Activated effector memory CD4-positive, alpha-beta T cell treated with Interleukin-2 at 50 U/mL for 16 hours (primary cell): ENCODE measurements at places on chromosomes 6 and 20.
A peak's percentile ranks its signal among the peaks of the same experiment; 100 is the strongest.

DNA sequence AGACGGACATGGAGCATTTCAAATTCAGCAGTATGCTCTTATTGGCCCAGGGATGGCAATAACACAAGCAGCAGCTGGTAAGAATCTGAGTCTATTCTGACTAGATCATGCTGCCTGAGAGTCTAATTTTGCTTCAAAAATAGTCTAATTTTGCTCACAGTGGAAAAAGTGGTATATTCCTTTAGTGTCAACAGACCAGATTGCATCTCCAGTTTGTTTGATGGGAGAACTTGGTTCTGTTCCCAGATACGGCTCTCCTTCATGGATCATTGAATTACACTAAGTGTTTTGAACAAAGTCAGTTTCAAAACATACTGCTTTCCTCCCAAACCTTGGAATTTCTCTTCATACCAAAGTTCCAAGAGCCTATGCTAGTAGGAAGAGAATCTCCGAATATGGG is 586.1 kb downstream of the RNF144B start:
- no peak for DNase-seq

DNA sequence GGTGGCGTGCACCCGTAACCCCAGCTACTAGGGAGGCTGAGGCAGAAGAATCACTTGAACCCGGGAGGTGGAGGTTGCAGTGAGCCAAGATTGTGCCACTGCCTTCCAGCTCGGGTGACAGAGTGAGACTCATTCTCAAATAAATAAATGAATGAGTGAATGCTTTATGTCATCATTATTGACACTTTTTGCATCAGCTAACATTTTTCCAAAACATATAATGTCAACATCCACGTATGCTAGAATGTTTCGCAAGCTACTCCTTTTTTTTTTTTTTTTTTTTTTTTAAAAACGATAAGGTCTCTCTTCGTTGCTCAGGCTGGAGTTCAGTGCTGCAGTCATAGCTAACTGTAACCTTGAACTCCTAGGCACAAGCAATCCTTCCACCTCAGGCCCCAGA is 72.2 kb downstream of the SENP6 start:
- no peak for DNase-seq

DNA sequence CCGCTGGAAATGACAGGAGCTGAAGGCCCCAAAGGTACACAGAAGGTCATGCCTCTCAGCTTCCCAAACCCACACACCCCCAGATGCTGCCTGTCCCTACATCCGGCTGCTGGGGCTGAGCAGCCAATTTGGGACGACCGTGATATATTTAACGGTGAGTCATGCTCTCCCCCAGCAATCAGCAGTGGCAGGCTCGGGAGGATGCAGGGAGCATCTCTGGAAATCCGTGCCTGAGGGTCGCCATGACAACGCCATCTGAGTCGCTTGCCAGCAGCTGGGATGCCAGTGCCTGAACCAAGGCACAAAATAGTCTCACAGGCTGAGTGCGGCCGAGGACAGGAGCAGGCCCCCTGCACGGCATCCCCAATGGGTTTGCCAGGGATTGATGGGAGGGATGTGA is 57.9 kb downstream of the KCNB1 start:
- no peak for DNase-seq

DNA sequence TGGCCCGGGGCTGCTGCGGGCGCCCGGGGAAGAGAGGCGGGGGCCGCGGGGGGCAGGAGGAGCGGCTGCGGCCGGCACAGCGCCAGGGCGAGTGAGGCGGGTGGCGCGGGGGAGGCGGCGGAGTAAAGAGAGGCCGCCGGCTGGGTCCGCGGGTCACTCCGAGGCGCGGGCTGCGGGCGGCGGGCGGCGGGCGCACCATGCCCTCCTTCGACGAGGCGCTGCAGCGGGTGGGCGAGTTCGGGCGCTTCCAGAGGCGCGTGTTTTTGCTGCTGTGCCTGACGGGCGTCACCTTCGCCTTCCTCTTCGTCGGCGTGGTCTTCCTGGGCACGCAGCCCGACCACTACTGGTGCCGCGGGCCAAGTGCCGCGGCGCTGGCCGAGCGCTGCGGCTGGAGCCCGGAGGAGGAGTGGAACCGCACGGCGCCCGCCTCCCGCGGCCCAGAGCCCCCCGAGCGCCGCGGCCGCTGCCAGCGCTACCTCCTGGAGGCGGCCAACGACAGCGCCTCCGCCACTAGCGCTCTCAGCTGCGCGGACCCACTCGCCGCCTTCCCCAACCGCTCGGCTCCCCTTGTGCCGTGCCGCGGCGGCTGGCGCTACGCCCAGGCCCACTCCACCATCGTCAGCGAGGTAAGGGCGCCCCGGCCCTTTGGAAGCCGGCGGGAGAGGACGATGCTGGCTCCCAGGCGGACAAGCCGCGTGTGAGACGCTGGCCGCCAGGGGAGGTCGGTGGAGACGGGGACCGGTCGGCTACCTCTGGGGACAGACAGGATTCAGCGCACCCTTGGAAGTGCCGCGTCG is at the start of gene SLC22A3:
Gene SLC22A3, plus strand, starts transcription at position 156 of the 797 bp plus-strand sequence. Its CDS starts 42 bp downstream, at position 198.
- DNase-seq, result no peak

- DNase-seq, result no peak
These were observed 833 bp downstream of the RAB5IF start for GRCh38 chr20:36606158-36607066.

- no peak for DNase-seq
These were observed 92.5 kb downstream of the MAN1A1 start for GRCh38 chr6:119256978-119257462.

DNA sequence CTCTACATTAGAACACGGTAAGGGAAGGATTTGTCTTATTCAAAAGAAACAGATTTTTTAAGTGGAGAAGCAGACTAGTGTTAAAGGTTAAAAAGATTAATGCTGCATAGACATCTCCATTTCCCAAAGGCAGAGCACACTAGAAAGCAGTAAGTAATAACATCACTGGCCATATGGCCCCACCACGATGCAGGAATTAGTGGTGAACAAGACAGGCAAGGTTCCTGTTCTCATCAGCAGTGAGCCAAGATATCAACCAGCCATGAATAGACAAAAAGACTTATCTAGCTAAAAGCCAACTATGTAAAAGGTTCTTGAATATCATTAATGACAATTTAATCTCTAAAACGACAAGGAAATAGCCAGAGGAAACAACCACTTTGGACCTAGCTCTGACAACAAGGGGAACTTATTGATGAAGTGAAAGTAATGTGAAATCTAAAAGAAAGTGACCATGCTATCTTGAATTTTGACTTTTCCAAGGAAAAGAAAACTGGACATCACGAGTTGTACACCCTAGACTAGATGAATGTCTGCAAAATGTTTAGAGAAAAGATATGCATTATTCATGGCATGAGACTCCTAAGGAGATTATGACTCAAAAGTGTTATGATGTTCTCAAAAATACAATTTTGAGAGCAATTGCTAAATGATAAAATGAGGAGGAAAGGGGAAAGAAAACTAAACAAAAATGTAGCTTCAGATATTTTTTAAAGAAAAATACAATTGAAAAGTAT is 157.9 kb upstream of the STXBP5 start:
- no peak for DNase-seq

GRCh38 chr6:93259332-93259731 is 160.0 kb downstream of the EPHA7 start:
- DNase-seq, result no peak

DNA sequence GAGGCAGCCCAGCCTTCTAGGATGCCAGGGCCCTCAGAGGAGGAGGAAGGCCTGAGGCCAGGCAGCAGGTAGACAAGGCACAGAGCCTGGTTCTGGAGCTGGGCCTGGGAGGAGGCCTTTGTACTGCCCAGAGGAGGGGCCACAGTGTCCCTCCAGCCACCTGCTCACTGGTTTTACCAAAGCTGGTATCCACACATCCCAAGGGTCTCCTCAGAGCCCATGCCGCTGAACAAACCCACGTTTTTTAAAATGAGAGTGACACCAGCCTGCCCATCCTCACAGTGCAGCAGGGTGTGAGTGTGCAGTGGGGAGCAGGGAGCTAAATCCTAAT is 162.7 kb downstream of the LY86 start:
- DNase-seq, result no peak

- DNase-seq, result no peak
These were observed 23.3 kb upstream of the OSTM1 start for GRCh38 chr6:108097882-108098281.

GRCh38 chr6:51817832-51818231 is 269.6 kb downstream of the PKHD1 start:
- DNase-seq, result no peak

DNA sequence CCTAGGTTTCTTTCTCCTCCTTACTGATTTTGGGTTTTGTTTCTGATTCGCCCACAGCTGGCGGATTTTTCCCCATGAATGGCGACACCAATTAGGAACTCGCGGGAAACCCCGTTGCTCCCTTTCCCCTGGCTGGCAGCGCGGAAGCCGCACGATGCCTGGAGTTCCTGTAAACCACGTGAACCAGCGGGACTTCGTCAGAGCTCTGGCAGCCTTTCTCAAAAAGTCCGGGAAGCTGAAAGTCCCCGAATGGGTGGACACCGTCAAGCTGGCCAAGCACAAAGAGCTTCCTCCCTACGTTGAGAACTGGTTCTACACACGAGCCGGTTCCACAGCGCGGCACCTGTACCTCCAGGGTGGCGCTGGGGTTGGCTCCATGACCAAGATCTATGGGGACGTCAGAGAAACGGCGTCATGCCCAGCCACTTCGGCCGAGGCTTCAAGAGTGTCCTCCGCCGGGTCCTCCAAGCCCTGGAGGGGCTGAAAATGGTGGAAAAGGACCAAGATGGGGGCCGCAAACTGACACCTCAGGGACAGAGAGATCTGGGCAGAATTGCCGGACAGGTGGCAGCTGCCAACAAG is 3.2 kb upstream of the SEC23B start:
- DNase-seq, result no peak

DNA sequence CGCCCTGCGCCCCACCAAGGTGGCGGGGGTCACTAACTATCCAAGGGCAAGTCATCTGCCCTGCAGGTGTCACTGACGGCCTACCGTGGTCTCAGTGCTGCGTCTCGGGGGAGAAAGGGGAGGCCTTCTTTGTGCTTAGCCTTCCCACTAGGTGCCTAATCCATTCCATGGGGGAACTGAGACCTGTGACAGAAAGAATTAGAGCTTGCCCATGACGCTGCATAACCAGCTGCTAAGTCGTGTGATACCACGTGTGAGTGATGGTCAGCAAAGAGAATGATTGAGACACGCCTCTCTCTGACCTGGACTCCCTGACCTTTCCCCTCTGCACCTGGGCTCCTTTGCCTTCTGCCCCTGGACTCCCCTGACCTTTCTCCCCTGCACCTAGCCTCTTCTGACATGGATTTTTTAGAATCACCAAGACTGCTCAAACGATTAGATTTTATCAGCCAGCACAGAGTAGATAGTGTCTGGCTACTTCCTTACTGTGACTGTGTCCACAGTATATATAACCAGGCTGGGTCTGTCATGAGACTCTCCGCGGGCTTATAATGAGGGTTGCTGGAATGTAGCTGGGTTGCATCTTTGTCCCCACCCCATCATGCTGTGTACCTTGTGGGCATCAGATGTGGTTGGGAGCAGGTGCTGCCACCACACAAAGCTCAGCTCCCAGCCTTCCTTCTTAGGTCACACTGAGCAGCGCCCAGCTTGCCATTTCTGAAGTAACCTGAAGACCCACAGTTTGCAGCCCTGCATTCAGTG is 140.6 kb downstream of the TMEM242 start:
- DNase-seq, result no peak

- DNase-seq, result no peak
These were observed 141.5 kb downstream of the BMP7 start for GRCh38 chr20:57124800-57125517.

DNA sequence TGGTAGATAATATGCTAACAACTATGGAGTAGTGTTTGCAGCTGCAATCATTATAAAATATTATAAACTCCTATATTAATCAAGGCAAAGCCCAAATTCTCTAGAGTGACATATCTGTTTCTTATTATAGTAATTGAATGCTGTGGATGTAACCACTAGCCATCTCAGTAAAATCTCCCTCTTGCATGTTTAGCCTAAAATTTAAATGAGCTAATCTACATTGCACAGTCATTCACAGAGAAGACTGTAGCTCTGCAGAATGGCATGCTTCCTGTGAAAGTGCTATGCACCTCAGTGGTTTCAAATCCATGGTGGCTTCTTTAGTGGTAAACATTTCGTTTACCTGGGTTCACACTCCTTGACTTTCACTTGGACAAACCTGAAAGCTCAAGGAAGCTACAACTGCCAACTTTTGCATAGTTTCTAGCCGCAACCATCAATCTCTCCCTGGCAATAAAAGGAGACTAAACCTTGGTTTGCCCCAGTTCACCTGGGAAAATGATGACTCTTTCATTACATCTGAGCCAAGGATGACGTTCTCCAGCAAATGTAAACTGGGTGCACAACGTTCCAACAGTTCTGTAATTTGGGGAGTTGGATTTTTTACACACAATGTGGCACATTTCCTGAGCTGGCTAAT is 47.2 kb downstream of the FILIP1 start:
- no peak for DNase-seq

DNA sequence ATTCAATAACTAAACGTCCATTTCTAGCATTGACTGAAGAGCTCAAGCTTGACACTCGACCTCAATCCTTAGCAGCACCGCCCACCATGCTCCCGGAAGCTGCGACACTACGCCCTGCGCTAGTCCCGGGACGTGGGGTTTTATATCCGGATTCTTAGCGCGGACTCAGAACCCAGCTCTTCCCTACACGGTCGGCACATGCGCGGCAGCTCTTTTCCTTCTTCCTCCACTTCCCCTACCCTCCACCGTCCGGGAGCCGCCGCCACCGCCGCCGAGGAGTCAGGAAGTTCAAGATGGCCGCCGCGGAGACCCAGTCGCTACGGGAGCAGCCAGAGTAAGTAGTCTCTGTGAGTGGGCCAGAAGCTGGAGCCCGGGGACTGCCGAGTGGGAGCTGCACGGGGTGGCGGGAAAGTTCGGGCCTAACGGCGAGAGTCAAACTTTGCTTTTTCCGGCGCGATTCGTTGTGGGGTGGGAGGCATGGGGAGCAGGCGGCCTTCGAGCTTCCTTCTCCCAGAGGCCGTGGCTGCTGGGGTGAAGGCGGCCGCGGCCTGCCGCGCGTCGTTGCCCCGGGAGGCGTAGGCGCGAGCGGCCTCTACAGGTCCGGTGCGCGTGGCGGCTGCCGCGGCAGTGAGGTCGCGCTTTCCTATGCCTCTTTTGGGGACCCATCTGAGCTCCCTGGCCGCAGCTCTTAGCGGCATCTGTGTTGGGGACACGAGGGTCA is 57.6 kb downstream of the FAM217A start:
- peak; percentile 78 for DNase-seq
